ENCODE measurements at places on chromosomes 2 and 18. TPM values are rescaled to one million over a fixed set of nuclear protein-coding genes. Genes with fewer than 3 reads are reported as not detected.

Gene SLC38A11
- total RNA-seq, result not detected

GRCh38 chr2:97754690-97755346, 41.4 kb downstream of the ZAP70 start:
- no peak for DNase-seq

DNA sequence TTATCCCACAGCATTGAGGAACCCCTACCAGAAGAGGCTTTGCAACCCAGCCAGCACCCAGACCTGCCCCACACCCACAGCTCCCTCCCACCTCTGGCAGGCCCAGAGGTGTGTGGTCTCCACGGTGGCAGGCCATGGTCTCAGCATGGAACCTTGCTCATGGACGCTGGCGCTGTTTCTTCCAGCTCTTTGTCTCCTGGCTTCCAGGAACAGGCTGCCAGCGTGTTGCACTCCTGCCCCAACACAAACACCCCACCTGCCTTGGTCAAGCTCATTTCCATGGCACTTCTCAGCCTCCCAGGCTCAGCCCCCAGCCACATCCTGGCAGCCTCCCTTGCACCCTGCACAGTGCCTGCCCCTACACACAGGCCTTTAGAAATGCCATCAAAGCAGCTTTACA, 31.7 kb downstream of the EN1 start:
- no peak for DNase-seq

GRCh38 chr2:185835974-185836373, 97.4 kb downstream of the FSIP2 start:
- no peak for DNase-seq

DNA sequence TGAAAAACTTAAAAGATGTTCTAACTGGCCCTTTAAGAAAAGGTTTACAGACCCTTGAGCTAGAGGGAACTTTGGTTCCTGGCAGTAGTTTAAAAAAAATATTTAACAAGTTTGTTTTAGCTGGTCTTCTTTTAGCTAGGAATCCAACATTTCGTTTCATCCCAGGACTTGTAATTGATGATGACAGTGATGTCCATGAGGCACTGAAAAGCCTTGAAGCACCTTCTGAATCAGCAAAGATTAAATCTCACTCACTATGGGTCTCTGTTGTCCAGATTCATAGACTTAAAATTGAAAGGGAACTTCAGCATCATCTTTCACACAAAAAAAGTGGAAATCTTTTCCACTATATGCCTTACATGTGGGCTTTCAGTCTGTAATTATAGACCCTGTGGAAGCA, 102.9 kb upstream of the ETAA1 start:
- DNase-seq, result no peak

DNA sequence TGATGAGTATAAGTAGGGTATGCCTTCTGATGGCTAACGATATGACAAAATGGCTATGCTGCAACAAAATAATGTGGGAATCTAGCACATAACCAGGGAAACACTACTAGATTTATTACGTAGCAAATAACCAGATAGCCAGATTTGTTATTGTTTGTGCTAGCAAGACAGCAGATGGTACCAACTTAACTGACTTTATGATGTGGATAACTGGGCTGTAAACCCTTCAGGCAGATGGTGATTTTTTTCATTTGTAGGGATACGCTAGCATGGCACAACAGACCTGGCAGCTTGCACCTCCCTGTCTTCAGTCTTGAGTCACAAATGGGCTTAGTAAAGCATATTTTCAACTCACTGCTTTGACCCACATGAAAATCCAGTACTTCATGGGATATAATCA, 48.7 kb downstream of the PRELID3A start:
- DNase-seq, result no peak

Measured in H4 (cell line).